ENCODE measurements at places on chromosomes 2 and 18.
A peak's percentile ranks its signal among the peaks of the same experiment; 100 is the strongest.

DNA sequence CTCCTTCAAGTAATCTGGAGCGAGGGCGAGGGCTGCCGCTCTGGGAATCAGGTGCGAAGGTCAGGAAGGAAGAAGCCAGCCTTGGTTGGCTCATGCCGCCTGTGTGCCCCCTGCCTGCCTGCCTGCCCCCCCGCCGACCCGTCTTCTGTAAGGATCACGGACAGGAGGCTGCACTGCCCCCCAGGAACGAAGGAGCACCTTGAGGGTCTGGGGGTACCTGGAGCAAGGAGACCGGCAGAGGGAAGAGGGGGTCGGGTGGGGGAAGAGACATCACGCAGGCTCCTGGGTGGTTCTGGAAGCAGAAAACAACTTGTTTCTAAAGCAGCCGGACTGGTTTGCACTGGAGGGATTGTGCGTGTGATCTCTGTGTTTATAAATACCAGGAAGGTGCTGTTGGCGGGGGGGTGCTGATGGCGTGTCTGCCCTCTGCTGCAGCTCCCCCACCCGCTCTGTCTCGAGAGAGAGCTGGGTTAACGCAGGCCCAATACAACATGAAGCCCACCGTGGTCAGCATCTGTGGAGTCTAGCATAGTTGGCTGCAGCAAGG is 1.7 kb downstream of the FOSL2 start:
- DNase-seq, result peak; percentile 56

GRCh38 chr2:114550364-114550763 is 107.9 kb downstream of the DPP10 start:
- DNase-seq, result no peak

GRCh38 chr2:174486563-174487107 is at the start of gene GPR155:
GPR155 (minus strand) TSS chr2:174487029; CDS start chr2:174481956, 5,073 bp downstream.
- DNase-seq, result peak; percentile 55

DNA sequence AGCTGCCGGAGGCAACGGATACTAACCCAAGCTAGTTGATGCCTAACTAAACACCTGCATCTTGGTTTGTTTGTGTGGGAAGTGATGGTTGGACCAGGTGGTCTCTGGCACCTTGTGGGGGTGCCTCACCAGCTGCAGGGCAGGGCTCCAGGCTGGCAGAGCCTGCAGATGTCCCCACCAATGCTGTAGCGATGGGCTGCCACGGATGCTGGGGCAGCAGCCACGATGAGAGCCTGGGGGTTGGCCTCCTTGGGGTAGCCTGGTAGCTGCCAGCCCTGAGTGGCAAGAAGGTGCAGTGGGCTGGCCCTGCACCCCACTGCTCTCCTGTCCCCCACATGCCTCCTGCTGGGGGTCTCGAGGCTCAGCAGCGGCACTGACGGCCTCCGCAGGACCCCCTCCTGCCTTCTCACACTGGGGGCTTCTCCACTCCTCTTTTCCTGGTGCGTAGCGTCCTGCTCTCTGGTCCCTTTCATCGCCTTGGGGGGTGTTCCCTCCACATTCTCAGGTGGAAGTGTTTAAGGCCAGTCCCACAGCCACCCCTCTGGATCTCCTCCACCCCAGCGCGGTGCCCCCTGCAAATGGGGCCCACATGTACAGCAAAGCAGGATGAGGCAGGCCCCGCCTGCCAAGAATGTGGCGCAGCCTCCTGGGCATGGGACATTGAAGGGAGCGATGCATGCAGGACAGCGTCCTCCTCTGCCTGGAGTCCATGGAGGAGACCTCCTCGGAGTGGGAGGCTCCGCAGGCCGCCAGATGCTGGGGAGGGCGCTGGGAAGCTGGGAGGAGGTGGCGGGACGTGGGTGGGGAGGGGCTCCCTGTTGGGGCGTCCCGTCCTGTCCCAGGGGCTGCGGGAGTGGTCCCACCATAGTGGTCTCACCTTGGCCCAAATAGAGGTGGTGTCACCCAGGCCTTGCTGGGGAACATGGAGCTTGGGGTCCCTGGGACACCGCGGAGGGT is 173.1 kb downstream of the ASB1 start:
- DNase-seq, result no peak

DNA sequence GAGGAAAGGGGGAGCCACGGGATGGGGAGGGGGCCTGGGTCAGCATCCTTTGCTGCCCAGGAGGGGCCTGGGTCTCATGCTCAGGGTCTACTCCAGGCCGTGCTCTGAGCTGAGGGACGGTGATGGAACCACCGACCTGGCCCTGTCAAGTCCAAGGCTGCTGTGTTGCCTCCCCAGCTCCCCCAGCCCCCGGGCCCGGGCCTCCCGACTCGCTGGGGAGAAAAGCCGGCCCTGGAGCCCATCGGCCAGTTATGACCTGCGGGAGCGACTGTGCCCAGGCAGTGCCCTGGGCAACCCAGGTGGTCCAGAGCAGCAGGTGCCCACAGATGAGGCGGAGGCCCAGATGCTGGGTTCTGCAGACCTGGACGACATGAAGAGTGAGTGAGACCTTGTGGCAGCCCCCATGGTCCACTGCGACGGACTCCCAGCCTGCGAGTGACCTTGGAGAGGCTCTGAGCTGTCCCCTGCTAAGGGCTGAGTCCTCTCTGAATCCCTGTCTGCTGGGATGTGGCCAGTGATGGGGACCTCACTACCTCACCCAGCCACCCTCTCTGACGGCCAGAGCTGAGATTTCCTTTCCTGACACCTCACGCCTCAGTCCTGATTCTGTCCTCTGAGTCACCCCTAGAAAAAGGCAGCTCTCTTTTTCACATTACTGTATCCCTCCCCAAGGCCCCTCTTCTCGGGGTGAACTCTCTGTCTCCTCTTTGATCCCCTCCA is 2.7 kb downstream of the SLC4A3 start:
- no peak for DNase-seq

DNA sequence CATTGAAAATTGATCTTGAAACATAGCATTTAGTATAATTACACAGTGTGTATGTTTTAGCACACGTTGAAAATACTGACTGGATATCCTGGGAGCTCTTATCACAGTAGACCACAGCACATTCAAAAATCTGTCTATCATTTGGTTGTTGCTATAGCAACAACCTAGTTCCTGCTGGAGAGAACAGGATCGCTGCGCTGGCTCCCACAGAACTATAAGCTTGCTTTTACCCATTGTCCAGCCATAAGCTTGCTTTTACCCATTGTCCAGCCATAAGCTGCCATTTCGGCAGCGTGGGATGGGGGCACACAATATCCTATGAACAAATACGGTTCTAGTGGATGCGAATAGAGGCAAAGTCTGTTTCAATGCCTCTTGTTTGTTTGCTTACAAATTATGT is 70.4 kb upstream of the ST6GAL2 start:
- DNase-seq, result no peak

GRCh38 chr18:44672506-44672905 is 8.2 kb upstream of the SETBP1 start:
- DNase-seq, result no peak
